CD4-positive, alpha-beta T cell treated with Interferon gamma for 1 hour (primary cell): ENCODE measurements at places on chromosomes 7 and 10.

DNA sequence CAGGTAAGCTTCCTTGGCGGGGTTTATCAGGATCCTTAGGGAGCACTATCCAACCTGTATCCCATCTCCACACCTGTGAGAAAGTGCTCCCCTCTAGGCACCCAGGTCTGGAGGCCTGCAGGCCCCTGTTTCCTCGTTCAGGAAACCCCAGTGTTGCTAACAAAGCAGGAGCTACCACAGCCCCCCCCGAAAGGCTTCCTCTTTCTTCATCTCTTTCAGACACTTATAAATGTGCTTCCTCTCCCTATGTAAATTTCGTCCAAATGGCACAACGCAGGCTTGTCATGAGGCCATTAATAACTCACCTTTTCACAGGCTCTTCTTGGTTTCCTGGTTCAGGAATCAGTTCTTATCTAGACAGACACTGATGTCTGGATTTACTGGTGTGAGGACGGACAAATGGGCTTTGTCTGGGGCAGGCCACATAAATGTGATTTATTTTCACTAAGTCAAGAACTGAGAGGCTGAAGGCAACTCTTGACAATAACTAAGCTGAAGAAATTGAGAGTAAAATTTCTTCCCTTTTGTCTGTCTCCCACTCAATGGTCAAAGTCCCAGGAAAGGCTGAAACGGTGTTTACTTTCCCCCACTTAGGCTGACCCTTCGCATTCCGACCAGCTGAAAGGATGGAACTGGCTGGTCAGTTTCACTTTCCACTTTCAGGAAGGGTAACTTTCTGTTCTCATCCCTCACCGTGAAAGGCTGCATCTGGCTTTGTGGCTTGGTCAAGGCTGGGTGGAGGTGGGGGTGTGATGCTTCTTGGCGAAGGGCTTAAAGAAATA lies 46.8 kb downstream of the PIK3AP1 start:
- peak; percentile 66 for DNase-seq

- peak; percentile 47 for DNase-seq
Observed at GRCh38 chr10:79025199-79025832, 43.5 kb upstream of the ZMIZ1 start.

- peak; percentile 81 for DNase-seq
Observed at GRCh38 chr7:2508327-2509215, 11.0 kb upstream of the LFNG start.

DNA sequence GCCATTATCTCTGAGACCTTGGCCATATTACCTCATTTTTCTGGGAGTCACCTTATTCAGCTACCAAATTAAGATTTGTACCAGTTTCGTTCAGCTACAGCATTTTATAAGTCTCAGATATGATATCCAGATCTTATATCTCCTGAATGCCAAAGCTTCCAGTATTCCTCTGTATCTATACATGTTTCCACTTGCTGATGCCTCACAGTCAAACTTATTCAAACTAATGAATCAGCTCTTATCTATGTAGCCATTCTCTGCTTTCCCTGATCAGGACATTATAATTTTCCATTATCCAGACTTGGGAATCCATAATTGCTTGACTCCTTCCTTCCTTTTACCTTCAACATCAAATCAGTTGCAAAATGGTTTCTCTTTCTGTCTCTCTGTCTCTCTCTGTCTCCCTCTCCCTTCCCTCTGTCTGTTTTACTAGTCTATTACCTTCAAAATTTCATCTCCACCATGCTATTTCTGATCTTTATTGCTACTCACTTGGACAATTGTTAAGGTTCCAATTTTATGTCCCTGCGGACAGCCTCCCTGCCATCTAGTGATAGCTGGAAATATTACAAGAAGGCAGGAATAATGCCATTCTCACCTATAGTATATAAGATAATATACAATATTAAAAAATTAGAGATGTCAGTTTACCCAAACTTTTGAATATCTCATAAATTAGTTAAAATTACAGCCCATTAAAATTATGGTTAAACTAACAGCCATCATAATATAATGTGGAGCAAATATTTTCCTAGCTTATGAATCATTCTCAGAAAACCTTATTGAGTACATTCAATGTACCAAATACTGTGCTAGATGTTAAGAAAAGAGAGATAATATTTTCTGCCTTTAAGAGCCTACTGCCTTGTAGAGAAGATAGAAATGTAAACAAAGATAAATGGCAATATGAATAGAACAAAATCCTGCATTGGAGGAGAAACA lies 89.8 kb downstream of the PCLO start:
- DNase-seq: no peak

DNA sequence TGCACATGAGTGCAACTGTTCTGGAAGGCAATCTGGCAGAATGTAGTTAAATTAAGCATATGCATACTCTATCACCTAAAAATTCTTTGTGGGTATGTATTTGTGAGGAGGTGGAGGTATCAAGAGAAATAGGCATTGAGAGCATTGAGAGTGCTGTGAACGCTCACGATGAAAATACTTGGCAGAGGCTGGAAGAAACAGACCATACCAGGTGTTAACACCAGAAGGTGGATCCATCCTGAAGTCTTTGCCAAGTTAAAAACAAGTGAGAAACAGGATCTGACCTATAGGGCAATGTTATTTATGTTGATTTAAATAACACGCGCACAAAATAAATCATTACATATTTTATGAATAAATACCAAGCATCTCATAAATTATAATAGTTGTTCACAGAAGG lies 311.6 kb downstream of the PCLO start:
- no peak for DNase-seq

DNA sequence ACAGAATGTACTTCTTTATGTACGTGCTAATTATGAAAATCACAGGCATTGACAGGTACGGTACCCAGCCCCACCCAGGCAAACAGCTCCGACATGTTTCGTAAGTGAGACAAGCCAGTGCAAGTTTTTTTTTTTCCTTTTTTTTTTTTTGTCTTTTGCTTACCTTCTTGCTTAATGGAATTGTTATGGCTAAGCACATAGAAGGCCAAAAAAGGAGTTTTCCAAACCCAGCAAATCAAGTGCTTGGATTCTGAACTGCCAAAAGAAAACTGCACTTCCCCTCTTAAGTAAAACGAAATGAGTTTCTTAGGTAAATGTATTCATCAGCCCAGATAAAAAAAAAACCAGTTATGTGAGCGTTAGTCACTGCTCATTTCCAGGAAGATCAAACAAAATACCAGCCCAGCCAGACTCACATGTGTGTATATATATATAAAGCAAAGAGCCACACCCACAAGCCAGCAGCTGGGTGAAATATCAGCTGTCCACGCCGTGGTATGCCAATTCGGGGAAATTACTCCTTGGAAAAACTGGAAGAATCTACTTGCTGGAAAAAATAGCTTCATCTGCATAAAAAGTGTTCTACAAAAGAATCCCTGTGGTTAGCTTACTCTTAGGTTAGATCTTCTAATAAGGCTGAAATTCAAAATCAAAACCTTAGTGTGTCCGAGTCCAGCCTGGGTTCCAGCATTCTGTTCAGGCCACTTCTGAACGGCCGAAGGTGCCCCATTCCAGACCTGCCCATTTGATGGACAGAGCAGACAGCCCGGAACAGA lies 8.0 kb downstream of the KLF6 start:
- DNase-seq: peak; percentile 58

GRCh38 chr7:20435305-20435704 lies 104.6 kb downstream of the ITGB8 start:
- no peak for DNase-seq

- no peak for DNase-seq
Observed at GRCh38 chr10:110742801-110743200, 98.7 kb downstream of the RBM20 start.

- no peak for DNase-seq
Observed at GRCh38 chr7:19290968-19291367, 145.7 kb upstream of the FERD3L start.

DNA sequence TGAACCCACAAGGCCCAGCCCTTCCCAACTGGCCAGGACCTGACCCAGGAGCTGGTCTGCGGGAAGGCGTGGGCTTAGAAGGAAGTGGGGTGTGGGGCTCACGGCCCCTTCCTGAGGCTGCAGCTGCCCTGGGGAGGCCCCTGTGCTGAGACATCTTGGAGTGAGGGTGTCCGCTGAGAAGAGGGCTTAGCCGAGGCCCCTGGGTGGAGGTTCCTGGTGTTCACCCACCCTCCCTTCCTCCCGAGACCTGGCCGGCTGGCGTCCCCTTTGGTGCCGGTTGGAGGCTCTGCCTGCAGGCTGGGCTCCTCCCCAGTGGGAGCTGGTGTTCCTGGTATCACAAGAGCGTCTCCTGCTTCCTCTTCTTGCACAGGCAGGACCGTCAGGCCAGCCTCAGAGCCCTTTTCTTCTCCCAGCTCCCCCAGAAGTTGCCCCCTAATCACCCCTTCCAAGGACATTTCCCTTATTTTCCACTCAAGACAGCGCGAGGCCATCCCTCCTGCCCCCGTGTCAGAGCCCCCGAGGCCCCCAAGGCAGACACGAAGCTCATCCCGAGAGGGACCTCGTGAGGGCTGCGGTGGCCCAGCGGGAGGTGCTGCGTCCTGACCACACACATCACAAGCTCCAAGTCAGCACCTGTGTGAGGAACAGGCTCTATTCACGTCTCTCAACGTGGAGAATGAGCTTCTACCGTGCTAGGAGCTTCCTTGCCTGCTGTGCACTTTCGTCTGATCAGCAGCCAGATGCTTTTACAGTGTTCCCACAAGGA lies 25.1 kb upstream of the FAM20C start:
- peak; percentile 25 for DNase-seq

GRCh38 chr7:272108-272615 lies 17.8 kb upstream of the FOXL3 start:
- DNase-seq: no peak

- no peak for DNase-seq
Observed at GRCh38 chr7:71470830-71471229, 338.9 kb downstream of the GALNT17 start.

DNA sequence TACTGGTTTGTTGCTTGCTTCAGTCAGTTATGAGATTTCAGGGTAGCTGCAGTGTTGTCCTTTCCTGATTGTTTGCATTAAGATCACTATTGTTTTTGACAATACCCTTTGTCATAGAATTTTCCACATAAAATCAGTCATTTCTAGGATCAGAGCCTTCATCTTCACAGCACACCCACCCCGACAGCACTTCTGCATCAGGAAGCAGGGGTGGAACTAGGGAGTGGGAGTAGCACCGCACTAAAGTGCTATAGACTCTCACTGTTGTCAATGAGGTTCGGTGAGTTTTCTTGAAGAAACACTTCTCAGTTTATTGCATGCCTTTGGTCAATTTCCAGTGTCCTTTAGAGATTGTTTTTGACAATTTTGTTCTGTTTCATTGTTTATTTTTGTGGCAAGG lies 632.5 kb downstream of the AUTS2 start:
- DNase-seq: no peak

DNA sequence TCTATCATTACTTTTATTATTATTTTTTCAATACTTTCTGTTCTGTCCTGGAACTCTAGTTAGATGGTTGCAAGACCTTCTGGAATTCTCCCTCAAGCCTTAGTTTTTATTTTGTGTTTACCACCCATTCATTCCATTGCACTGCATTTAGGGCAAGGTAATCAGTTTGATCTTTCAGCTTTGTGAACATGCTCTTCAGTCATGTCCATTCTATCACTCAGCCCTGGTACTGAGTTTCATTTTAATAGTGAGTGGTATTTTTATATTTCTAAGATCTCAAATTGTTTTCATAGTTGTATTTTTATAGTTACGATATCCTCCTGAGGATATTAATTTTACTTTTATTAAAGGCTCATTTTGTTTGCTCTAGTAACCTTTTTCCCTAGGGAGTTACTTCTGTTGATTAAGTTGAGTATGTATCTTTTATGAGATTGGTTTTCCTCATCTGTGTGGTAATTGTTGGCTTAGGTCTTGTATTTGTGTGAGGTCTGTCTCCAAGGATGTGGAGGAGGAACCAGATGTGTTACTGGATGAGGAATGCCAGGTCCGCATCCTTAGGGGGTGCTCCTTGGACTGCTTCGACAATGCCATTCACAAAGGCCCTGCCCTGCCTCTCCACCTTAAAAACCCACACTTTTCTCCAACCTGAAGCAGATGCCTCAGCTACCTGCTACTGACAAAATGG lies 46.7 kb upstream of the RAB18 start:
- no peak for DNase-seq

DNA sequence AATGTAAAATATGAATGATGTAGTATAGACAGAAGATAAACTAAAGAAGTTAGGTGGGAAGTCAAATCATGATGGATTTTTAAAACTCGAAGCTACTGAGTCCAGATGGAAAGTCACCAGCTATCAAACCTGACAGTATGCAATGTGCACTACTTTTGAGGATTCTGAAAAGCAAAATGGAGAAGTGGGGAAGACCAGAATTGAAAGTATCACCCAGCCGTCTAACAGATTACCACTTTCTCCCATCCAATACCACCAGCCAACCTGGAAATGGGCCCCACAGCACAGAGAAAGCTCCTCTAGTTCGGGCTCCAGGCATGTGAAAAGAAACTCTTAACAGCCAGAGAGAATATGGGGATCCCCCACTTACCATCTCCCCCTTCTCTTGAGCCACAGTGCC lies 67.9 kb upstream of the SRRM3 start:
- no peak for DNase-seq

DNA sequence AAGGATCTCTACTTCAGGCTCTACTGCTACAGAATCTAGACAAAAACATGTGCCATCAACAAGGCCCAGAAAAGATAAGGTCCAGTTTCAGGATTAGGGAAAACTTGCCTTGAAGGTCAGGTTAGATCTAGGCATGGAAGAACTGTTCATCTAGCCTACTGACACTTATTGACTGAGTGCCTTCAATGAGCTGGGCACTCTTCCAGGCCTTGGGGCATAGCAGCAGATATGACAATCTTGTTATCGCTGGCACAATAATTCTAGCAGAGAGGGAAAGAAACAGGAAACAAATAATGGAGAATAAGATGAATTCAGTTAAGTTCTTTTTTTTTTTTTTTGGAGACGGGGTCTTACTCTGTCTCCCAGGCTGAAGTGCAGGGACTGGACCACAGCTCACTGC lies 71.6 kb downstream of the ADCYAP1R1 start:
- DNase-seq: no peak

DNA sequence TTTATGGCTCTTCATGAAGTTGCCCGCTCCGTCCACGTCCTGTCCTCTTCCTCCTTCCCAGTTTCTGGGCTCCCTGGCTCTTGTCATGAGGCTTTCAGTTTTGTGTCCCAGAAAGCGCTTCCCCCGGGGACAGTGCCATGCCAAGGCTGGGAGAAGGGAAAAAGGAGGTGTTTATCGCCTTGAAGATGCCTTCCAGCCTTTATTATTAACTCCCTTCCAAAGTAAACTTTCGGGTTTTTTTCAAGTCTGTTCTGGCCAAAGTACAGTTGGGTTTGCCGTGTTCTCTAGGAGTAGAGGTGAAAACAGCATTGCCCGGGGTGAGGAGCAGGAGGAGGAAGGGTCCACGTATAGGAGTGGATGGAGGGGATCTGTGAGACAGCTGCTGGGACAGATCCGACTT lies 117.2 kb downstream of the CUX1 start:
- no peak for DNase-seq

GRCh38 chr7:12199363-12199762 lies 11.7 kb upstream of the TMEM106B start:
- DNase-seq: no peak

GRCh38 chr10:123158682-123159081 lies 4.5 kb downstream of the BUB3 start:
- no peak for DNase-seq

DNA sequence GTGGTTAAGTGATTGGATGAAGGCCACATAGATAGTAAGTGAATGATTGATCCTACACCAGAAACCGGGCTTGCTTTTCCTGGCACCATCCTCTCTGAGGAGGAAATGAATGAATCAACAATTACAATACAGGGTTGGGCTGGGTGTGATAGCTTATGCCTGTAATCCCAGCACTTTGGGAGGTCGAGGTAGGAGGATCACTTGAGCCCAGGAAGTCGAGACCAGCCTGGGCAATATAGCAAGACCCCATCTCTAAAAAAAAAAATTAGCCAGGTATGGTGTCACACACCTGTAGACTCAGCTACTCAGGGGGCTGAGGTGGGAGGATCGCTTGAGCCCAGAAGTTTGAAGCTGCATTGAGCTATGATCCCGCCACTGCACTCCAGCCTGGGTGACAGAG lies 111.5 kb downstream of the COL26A1 start:
- DNase-seq: no peak
